ENCODE measurements at places on chromosomes 6 and 20. TPM values are rescaled to one million over a fixed set of nuclear protein-coding genes. Genes with fewer than 3 reads are reported as not detected.
A peak's percentile ranks its signal among the peaks of the same experiment; 100 is the strongest.

GRCh38 chr6:70282312-70282918, 20.5 kb downstream of the COL9A1 start:
- no peak for DNase-seq

GRCh38 chr6:43627008-43627825, 1.8 kb downstream of the GTPBP2 start:
- DNase-seq = peak; percentile 92

DNA sequence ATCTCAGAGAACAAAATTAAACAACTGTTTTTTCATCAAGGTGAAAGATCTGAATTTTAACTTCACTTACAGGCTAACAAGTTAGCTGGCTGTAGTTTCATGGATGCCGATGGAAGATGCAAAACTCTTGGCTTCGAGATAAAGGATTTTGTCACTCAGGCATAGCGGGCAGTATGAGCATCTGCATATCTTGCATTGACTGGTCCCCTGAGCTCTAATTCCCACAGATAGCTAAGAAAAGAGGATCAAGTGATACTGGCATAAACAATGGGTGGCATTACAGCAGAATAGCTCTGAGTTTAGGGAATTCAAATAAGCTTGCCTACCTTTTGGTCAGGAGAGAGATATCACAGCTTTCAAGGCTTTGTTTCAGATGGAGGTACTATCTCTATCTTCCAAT, 1.8 kb upstream of the CLVS2 start:
- no peak for DNase-seq

DNA sequence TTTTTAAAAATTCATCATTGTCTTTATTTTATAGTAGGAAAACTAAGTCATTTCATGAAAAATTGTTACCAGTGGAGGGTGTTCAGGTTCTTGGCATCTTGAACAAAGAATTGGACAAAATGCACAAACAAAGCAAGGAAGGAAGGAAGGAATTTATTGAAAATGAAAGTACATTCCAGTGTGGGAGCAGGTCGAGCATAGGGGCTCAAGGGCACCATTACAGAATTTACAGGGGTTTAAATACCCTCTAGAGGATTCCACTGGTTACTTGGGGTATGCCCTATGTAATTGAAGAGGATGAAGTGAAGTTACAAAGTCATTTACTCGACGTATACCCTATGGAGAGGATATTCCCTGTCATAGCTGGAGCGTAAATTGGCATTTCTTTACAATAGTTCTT, 37.4 kb upstream of the HDAC2 start:
- no peak for DNase-seq

GRCh38 chr6:5271926-5272325, 10.6 kb downstream of the FARS2 start:
- DNase-seq = no peak

DNA sequence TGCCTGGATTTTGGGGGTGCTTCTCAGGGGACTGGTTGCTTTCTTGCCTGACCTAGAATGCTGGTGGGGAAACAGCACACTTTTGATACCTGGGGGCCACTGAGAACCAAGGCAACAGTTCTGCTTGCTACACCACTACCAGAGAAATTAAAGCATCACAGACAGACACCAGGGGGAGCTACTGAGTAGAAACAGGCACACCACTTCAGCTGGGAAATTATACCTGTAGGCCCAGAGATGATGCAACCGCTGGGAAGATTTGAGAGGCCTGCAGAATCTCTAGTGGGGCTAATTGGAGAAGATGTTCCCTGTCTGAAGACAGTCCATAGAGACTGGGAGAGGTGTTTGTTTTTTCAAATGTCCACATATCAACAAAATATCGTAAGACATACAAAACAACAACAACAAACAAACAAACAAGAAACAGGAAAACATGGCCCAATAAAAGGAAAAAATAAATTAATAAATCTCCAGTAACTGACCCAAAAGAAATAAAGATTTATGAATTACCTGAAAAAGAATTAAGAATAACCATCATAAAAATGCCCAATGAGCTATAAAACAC, 129.4 kb upstream of the RIN2 start:
- DNase-seq = peak; percentile 25

- no peak for DNase-seq
Measured at GRCh38 chr6:147260091-147260490, 55.9 kb downstream of the STXBP5 start.

DNA sequence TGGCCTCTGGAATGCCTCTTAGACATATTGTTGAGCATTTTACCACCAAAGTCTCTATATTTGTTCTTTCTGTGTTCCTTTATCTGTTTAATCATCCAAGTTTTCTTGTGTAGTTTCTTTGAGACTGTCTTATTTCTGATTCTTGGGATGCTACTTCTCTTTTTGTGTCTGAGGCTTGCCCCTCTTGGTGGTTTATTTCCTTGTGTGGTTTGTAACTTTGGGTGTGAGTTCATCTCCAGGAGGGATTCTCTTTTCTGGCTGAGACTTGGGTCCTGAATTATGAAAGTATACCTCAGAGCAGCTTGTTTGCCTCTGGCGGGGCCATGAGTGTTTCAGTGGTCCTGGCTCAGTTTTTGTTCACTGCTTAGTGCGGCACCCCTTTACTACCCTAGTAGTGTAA, 33.9 kb downstream of the PPARD start:
- no peak for DNase-seq

DNA sequence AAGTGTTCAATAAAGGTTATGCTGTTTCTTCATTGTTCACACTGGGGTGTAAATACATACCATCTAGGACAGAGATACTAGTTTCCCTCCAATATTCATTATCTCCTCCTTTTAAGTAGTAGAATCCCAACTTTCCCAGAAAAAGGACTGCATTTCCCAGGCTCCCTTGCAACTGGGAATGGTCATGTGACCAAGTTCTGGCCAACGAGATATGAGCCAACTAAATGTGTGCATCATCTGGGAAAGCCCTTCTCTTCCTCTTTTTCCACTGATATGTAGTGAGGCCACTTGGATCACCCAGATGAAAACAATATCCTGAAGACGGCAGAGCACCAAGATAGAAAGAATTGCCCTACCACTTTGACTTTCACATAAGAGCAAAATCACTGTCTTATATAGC, 97.9 kb upstream of the PTPRT start:
- DNase-seq = no peak

DNA sequence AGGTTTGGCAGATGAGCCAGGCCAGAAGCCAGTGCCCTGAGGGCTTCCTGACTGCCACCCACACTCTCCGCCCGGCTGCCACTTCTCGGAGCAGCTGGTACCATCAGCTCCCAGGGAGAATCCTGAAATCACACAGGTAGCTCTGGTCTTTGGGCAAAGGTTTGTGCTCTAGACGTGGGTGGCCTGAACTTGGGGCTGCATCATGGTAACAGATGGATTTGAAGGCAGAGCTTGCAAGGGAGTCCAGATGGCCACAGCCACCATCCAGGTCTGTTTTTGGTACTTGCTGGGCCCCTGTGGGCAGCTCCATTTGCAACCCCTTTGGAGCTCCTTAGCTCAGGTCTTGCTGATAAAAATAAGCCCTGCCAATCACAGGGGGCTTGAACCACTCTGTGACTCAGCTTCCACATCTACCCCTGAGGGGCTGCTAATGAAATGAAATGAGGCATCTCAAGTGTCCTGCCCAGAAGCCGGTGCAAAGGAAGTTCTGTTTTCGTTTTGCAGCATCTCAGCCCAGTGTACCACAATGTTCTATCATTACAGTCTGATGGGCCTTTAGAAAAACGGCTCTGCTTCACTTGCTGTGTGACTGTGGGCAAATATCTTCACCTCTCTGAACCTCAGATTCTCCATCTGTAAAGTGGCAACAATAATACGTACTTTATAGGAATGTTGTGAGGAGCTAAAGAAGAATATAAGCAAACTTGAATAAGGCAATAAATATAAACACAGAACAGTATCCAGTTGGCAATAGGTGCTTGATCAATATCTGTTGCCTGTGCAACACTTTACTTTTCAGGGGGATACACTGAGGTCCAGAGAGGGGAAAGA, 25.1 kb upstream of the CDH22 start:
- no peak for DNase-seq

DNA sequence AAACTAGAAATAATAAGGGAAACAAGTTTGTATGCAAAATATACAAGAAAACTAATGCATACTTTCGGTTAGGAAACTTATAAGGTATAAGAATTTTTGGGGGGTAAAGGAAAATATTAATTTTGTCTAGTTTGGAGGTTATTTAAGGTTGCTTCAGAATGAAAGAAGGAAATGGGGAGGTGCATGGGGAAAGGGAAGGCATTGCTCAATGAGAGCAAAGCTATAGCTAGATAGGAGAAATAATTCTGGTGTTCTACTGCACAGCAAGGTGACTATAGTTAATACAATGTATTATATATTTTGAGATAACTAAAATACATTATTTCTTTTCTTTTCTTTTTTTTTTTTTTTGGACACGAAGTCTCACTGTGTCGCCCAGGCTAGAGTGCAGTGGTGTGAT, 5.4 kb upstream of the MYMX start:
- no peak for DNase-seq

Gene SLC22A16
- total RNA-seq = 0.14 TPM

Gene CDH4
- total RNA-seq = 21.0 TPM

Gene SCRT2
- not detected for total RNA-seq

Data from epithelial cell of proximal tubule (primary cell).